ENCODE measurements at places on chromosomes 16 and 17.

- DNase-seq: no peak
These were observed 6.2 kb downstream of the PCGF2 start for GRCh38 chr17:38741921-38742410.

DNA sequence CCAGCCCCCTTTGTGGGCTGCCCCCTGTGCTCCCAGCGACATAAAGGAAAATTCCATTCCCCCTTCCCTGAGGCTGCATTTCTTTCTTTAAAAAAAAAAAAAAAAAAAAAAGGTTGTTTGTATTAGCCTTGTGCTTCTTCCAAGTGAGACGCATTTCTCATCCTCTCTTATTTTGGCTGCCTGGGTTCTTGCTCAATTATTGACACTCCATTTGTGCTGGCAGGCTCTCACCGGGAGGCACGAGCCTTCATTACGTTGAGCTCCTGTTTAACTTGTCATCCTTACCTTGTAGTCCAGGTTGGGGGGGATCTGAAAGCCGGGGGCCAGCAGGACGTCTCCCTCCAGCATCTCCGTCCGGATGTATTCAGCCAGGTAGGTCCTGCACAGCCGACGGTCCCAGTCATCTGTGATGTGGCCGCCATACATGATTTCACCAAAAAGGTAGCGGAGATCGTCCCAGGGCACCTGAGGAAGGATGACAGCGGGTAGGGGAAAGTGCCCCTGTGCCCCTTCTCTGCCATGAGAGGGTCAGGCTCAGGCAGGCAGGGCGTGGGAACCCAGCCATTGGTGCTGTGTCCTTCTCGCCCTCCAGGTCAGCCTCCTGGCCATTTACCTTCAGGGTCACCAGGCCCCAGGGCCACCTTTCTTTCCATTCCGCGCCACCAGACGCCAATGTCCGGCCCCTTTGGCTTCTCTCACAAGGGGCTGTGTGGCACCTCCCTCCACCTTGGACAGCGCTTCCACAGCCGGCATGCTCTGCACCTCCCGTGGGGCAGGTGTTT is 50.6 kb downstream of the PGS1 start:
- DNase-seq: no peak

DNA sequence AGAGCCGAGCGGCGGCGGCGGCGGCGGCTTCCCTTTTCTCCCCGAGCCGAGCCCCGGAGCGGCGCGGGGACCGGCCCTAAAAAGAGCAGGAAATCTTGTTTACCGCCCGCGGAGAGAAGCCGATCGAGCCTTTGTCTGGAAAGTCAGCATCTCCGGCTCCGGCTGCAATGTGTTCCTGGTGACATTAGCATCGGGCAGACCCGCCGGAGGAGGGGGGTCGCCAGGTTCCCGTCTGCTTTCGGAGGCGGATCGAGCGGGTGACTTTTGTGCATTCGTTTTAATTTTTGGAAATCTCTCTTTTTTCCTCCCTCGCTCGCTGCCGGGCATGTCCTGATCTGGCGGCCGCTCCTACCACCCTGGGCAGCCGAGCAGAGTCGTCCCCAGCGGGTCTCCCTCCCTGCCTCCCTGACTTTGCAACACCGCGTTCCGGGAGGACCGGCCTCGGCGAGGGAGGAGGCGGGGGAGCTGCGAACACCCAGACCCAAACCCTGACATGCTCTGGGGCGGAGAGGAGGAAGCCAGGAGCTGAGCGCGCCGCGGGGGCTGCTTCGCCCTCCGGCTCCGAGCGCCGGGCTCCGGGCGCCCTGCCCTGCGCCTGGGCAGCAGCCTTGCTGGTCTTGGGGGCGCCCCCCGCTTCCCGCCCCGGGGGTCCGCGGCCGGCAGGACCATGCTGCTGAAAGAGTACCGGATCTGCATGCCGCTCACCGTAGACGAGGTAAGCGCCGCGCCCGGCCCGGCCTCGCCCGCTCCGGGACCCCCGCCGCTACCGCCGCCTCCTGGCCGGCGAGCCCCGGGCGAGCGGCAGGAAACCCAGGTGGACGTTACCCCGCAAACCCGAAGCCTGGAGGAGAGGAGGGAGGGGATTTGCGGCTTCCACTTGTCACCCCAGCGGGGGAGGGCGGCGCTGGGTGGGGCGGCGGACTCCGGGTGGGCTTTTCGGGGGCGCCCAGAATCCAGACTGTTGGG is 690 bp downstream of the PITPNC1 start:
- peak; percentile 51 for DNase-seq

DNA sequence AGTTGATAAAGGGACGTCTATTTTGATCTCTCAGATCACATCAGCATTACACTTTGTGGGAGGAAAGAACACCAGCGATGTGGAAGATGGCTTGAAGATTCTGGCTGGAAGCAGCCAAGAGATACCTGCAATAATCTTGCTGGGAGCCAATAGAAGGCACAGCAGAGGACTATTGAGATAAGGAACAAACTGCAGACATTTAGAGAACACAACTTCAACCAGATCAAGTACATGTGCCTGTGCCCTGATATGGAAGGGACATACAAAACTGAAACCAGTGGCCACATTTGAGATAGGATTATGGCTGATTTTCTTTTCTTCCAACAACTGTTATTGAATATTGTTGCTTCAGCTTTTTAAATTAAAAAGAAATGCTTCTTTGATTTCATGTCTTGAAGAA is 18.6 kb upstream of the PSMD7 start:
- no peak for DNase-seq

GRCh38 chr16:19657831-19658230 is 60.2 kb downstream of the KNOP1 start:
- no peak for DNase-seq

- DNase-seq: no peak
These were observed 3.8 kb downstream of the GJC1 start for GRCh38 chr17:44826123-44826790.

GRCh38 chr16:51155199-51155607 is 4.1 kb upstream of the SALL1 start:
- no peak for DNase-seq

DNA sequence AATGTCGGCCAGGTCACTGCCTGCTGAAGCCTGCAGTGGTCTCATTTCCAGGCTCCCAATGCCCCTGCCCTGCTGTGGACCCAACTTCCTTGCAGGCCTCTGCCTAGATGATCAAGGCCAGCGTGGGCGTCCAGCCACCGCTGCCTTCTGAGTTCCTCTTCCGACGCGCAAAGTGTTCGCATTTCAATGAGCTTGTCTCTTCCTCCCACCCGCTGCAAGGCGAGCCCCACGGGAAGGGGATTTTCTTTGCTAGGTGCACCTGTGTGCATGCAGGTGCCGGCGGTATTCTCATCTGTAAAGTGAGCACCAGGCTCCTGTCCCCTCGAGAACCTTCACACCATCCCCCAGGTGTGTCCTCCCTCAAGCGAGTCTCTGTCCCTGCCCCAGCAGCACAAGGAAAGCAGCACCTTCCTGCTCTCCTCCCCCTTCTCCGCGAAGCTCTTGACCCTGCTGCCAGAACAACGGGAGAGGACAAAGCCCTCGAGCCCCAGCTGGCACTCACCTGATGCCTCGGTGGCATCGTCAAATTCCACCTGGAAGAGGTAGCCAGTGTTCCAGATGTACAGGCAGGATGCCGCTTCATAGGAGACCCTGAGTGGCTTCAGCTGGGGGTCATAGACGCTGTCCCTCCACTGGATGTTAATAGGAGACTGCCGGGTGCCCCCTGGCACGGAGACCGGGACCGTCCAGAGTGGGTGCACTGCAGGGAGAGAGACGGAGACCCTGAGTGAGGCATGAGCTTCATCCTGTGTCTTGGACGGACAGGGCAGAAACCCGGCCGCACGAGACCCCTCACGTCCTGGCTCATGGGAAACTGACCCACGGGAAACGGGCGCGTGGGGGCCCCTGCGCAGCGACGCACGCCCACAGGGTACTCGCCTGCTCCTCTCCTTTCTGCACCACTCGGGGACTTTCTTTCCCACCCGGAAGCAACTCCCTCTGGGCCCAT is 9.8 kb downstream of the CA5A start:
- no peak for DNase-seq

DNA sequence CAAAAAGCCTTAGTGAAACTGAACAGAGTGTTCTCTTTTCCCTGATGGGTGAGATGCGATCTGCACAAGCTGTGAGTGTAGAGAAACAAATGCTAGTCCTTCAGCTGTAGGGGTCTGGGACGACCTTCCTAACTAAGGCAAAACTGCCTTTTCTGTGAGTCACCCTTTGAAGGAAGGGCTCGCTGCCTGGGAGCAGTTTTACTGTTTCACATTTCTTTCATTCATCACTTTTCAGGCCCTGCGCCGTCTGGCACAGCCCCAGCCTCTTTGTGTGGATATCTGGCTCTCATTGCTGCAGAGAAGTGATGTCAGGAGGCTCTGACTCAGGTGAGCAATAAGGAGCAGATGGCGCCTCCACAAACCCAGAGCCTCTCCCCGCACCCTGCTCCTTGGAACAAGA is 57.4 kb downstream of the HS3ST3A1 start:
- no peak for DNase-seq

DNA sequence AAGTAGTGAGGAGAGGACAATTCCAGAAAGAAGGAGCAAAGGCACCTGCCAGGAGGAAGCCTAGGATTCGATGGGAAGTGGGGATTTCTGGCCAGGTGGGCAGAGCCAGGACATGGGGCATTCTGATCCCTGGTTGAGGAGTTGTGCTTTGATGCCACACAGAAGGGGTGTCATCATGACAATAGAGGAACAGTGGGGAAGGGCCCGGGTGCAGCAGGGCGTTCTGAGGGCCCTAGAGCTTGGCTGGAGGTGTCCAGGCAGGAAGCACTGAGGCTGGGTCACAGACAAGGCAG is 4.3 kb downstream of the EVPLL start:
- no peak for DNase-seq

DNA sequence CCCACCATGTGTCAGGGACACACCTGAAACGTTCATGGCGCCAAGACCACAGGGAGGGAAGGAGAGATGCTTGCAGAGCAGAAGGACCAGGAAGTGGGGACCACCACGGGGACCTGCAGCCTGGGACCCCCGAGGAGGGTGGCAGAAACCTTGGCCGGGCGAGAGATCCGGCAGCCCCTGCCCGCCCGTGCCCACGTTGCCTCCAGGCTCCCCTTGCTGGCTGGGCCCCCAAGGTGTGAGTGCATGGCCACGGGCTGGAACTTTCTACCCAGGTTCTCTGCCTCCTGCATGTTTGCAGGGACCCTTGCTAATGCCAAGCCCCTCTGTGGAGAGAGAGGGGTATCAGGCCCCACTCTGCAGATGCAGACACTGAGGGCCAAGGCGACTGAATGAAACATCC is 50.4 kb downstream of the USP22 start:
- DNase-seq: no peak

GRCh38 chr16:19771796-19772195 is 53.7 kb downstream of the IQCK start:
- DNase-seq: no peak

DNA sequence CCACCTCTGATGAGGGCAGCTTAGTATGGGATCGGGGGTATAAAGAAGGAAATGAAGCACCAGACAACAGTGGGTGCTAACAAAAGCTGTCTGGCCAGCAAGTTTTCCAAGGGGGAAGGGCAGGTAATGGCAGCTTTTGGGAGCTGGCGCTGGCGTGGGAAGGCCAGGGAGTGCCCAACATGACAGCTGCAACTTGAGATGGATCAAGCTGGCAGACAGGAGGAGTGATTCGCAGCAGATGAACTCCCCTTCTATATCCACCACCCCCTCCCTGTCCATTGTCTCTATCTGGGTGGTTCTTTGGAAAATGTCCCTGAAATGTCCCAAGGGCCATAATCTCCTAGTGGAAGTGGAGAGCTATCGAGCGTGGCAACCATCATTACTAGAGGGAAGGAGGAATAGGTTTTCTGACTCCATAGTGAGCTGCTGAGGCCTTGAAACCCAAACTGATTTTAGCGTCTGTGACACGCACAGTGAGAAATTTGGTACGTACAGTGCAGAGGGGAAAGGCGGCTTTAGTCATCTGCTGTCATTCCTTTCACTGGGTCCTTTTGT is 4.8 kb upstream of the INPP5K start:
- DNase-seq: no peak

DNA sequence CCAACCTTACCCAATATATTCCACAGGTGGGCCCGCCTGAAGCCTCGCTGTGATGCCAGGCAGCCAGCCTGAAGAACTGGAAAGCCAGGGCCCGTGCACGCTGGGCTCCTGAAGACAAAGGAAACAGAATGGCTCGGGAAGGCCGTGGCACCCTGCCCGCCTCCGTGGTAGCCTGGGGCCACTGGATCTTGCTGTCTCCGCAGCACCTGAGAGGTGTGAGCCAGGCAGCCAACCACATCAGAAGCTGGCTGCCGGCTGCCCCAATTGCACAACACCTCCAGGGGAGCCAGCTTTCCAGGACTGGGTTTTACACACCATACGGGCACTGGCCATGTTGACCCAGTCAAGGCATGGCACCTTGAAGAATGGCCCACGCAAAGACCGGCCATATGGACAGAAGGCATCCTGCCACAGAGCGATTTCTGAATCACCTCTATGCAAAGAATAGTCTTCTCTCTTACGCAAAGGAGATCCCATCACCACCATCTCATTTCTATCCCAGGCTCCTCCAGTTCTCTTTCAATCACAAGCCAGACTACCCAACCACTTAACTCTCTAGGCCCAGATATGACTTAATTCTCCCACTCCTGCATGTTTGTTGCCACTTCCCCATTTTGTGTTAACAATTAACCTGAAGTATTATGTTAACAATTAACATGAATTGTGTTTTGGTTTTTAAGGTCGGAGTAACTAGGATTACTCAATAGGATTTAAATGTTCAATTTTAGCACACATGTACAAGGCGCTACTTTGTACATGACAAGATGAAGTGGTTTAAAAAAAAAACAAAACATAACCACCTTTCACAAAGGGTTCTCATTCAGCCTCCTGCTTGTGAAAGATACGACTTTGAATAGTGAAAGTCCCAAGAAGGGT is 32.1 kb downstream of the ZFHX3 start:
- no peak for DNase-seq

DNA sequence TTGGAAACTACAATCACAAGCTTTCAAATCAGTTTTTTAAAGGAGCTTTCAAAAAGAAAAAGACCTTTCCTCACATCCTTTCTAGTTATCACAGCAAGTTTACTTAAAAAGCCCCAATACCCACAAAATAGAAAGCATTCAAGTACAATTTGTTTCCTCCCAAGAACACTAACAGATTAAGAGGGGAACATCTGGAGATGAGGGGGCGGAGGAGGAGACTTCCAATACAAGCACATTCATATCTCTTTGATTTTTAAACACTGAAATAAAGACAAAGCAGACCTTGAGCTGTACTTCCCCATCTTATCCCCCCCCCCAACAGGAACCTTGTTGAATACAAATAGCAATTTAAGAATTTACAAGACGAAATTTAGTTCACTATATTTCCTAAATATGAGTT is 2.0 kb downstream of the YWHAE start:
- no peak for DNase-seq

DNA sequence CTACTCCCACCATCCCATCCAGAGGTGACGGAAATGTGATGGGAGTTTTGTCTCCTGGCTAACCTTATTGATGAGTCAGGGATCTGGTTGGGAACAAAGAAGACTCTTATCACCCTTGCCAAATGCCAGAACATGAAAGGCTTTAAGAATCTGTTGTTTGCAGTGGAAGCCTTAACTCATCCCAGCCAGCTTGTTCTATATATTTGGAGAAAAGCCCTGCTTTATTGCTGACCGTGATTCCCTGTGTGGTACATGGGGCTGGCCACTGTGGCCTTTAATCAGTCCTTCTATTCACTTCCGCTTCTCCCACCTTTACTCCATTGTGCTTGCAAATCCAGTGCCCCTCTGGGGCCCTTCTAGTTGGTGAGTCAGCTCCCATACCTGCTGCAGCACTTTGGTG is 156.6 kb downstream of the PHKB start:
- DNase-seq: no peak
